ENCODE measurements at places on chromosomes 12 and 14. TPM values are rescaled to one million over a fixed set of nuclear protein-coding genes. Genes with fewer than 3 reads are reported as not detected.

- peak; percentile 95 for DNase-seq
Observed at GRCh38 chr12:45234139-45234865, 18.4 kb downstream of the ANO6 start.

DNA sequence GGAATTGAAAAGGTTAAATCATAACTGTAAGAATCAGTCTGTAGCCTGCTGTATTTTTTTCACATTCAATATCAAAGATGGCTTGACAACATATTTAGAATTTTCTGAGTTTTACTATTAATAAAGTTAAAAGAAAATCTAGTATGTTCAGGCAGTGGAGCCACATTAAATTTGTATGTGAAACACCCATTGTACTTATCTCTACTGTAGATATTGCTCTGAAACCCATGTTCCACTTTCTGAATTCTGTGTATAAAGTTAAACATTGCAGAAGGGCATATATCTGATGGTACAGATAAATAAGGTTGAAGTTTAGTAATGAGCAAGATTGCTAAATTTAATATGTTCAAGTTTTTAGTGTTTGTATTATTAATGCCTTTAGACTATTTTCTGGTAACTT, 172.7 kb downstream of the FOXA1 start:
- no peak for DNase-seq

DNA sequence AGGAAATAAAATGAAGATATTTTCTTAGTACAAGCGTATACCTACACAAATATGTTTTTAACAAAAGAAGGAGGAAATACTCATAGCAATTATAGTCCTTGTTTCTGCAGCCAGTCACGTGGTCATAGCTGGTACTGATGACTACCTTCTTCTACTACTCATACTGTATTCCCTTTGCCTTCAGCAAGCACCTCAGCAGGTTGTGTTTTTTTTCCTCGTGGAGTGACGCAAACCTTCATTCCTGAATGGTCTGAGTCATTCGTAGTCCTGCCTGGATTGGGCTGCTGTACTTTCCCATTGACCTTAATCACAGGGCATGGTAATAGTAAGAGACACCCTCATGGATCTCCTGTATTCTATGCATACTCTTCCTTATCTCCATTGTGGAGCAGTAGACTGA, 25.7 kb upstream of the SLC16A7 start:
- peak; percentile 32 for DNase-seq

GRIN2B gene
- total RNA-seq, result not detected

KLRC4 gene
- not detected for total RNA-seq

CD27 gene
- total RNA-seq, result not detected

All from GM23248 (cell line).